ENCODE measurements at places on chromosomes 1 and 21.

DNA sequence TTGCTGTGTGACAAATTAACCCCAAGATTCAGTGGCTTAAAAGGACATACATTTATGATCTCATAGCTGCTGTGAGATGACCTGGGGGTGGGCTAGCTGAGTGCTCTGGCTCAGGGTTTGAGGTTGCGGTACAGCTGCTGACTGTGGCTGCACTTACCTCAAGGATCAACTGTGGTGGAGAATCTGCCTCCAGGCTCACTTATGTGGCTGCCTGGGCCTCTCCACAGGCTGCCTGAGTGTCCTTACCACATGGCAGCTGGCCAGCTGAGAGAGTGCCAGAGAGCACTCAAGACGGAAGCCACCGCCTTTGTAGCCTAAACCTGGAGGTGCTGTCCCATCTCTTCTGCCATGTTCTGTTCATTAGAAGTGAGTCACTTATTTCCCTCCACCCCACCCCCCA is 5.7 kb downstream of the LRRC71 start:
- DNase-seq = no peak

GRCh38 chr1:111847466-111847865 is 91.8 kb downstream of the DDX20 start:
- DNase-seq = no peak

DNA sequence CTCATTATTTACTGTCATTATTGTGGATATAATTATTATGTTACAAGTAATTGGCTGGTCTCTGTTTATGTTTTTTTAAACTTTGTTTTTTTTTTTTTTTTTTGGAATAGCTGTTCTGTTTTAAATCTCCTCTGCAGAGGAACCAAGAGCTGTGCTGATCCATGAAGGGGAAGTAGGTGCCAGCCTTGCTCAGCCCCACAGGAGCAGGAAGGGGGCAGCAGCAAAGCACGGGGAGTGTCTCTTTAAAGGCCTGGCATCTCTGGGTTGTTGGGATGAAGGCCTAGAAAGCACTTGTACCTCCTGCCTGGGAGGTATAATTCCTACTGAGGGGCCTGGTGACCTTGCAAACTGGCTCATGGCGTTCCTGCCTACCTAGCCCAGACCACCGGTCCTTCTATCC is 2.5 kb upstream of the GRHL3 start:
- no peak for DNase-seq

DNA sequence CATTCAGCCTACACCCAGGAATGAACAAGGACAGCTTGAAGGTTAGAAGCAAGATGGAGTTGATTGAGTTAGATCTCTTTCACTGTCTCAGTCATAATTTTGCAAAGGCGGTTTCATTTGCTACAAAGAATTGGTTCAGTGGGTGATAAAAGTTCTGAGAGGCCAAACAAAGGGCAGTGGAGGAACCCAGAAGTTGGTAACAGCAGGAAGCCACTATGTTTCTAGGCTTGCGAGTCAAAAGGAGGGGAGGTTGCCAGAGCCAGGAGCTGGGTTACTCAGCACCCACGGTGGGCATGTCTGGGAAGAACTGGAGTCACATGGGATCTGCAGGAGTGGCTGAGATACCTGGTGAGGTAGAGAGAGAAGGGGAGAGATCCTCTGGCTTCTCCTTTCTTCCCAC is 64.2 kb upstream of the MRPS6 start:
- DNase-seq = no peak

GRCh38 chr1:66437136-66437401 is 96.9 kb upstream of the SGIP1 start:
- no peak for DNase-seq

GRCh38 chr1:10516925-10517676 is 42.4 kb downstream of the PEX14 start:
- no peak for DNase-seq

DNA sequence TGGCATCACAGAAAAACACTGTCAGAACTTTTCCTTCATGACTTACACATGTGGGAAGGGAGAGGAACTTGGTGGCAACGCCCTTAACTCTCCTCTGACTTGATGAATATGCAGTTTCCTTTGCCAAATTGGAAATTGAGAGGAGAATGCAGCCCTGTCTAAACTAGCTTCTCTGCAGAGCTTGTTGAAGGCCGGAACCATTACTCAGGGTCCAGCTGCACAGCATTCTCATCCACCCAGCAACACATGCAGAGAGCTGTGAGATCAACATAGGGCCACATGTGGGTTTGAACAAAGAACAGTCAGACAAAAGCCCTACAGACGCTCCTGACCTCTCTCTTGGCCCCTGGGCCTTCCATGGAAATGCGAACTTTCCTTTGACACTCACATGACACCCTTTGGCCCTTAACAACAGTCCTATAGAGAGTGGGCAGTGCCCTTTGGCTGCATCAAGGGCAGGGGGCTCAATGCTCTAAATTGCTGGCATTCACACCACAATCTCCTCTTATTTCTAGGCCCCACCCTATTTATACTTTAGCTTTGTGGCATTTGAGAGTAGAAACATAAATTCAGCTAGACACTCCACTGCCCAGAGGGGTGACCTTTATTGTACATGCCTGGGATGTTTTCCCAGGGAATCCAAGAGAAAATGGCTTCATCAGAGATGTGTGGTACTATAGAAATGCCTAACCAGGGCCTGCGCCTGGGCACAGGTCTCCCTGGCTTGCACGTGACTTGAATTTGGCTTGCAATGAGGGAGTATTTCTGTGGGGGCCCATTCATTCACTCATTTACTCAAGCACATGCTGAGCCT is 64.4 kb downstream of the CDC7 start:
- no peak for DNase-seq

- no peak for DNase-seq
Observed at GRCh38 chr1:193115629-193116227, 6.1 kb upstream of the CDC73 start.

- DNase-seq = no peak
Observed at GRCh38 chr1:247189981-247190798, 18.4 kb upstream of the ZNF124 start.

DNA sequence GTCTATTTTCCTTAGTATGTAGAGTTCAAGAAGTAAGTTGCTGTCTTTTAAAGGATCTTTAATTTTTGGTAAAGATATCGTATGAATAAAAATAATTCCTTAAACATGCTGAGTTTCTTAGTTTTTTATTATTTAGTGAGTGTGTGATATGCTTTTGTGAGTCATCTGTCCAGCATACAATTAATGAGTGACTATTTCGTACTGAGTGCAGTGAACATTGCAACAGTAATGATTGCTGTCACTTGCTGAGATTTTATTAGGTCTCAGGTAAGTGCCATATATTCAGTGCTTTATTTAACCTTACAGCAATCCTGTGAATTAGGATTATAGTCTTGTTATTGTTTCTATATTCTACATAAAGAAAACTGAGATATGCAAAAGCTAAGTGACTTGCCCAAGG is 22.6 kb downstream of the MIGA1 start:
- DNase-seq = no peak

DNA sequence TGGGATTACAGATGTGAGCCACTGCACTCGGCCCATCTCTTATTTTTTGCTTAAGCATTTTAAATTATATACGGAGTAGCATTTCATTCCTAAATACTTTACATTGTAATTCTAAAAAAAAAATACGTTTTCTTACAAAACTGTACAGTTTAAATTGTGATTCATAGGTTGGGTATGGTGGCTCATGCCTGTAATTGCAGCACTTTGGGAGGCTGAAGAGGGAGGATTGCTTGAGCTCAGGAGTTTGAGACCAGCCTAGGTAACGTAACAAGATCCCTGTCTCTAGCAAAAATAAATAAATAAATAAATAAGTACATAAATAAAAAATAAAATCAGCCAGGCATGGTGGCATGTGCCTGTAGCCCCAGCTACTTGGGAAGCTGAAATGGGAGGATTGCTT is 24.6 kb downstream of the TBCE start:
- no peak for DNase-seq

DNA sequence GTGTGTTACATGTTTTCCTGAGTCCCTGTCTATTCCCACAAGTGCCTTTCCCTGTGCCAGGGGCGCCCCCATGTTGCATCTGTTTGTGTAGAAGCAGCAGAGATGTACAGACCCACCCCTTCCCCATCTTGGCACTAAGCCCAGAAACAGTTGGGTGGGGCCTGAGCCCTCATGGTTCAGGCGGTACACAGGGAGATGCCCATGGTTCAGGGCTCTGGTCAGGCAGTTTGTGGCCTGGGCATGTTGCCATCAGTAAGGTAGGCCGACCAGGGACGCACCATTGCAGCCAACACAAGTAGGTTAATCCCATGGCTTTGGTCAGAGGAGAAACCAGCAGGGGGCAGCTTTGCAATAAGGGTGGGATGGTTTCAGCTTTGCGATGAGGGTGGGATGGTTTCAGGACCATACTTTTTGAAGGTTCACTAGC is 914 bp upstream of the ADGRB2 start:
- no peak for DNase-seq

DNA sequence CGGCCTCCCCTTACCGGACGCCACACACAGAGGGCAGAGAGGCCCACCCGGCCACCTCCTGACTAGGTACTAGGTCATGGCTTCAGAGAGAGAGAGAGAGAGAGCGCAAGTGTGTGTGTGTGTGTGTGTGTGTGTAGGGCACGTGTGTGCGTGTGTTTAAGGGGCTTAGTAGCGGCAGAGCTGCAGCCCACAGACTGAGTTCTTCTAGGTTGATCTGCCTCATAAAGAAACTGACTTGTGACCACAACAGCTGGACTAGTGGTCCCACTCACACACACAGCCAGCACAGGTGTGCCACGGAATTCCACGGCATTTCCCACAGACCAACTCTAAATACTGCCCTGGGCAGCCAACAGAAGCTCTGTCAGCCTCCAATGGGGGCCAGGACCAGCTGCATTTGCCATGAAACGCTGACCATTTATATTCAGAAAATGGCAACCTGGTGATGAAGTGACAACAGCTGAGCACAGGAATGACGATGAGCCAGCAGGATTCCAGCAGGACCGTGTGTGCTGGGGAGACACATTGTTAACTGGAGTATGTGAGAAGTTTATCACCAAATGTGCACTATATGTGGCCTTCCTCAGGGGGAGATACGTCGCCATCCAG is 38.8 kb upstream of the GPR153 start:
- no peak for DNase-seq

GRCh38 chr1:222996310-222996975 is 146.6 kb downstream of the TLR5 start:
- no peak for DNase-seq

DNA sequence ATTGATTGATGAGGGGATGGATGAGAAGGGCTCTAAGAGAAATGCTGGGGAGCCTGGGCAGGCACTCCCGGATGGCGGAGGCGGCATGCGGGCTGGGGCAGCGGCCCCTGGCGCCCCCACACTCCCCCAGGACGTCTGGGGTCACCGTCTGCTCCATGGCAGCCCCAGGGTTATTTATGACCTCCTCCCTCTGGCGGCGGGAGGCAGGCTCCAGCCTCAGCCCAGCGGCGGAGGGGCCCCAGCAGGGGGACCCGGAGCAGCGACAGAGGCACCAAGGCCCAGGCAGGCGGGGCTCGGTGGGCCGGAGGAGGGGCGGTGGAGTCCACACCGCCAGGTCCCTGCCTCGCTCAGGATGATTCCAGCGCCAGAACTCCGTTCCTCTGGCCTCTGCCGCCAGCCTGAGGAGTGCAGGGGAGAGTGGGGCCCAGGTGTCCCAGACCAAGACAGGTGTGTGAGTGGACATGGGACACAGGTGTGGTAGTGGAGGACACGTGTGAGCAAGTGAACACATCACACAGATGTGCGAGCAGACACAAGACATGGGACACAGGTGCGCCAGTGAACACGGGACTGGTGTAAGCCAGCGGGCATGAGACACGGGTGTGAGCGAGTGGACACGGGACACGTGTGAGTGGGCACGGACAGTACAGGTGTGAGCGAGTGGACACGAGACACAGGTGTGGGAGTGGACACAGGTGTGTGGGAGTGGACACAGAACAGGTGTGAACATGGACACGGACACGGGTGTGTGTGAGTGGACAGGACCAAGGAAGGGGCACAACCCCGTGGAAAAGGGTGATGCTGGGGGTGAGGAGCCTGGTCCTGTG is 2.5 kb upstream of the SAMD11 start:
- DNase-seq = no peak

DNA sequence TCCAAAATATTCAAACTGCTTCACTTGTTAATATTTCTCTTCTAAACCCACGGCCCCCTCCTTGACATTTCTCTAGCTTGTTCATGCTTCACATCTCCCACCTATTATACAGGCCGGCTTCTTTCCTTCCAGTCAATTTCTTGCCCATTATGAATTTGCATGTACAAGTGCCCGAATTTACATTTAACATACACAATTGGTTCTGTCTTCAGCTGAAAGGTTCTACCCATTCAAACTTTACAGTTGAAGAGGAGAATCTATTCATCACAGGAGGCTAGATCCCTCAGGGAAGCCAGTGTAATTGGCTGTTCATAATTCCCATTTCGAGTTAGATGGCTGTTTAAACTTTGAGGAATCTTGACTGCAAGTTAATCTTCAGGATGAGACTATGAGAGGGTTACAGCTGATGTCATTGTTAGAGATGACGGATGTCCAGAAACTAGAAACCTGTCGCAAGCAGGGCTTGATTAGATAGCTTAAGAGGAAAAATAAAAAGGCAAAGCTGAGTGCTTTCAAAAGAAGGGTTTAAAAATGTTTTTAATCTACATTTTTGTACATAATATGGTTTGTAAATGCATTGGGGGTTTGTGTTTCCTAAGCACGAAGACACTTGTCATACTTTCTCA is 157.0 kb downstream of the ADSS2 start:
- DNase-seq = no peak

- no peak for DNase-seq
Observed at GRCh38 chr1:15571266-15571665, 13.6 kb downstream of the AGMAT start.

GRCh38 chr1:227781314-227781930 is 34.1 kb upstream of the PRSS38 start:
- DNase-seq = no peak

DNA sequence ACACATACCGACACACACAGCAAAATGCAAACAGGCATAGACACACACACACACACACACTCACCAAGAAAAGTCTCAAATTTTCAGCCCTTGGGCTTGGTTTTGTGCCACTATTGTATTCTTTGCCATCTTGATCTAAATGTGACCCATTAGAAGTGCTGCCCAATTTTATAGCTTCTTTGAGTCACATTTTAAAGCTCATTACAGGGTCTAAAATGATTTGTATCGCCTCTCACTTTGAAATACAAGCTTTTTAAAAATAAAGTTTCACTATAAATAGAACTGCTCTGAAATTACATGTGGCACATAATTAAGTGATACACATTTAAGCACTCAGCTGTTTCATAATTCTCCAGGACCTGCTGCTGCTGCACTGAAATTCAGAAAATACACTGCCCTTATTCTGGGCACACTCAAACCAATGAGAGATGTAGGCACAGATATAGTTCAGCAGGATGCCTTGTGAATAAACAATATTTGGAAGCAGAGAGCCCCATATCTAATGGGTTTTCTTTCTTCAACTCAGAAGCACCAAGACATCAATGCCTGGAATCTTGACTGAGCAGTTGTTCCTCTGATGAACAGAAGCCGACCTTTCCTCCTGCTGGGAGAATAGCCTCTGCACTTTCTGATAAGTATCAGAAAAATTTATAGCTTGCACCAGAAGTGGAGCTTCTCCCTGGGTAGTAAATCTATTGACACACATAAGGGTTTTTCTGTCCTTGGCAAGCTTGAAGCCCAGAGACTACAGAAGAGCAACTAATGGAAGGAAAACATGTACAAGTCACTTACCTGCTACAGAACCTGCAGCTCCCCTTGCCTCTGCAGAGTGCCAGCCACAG is 37.0 kb upstream of the PLPPR4 start:
- no peak for DNase-seq

GRCh38 chr1:3884966-3885365 is 15.1 kb downstream of the C1orf174 start:
- no peak for DNase-seq

Data from activated CD8-positive, alpha-beta memory T cell treated with anti-CD3 and anti-CD28 coated beads for 1 hour (primary cell).